ENCODE measurements at places on chromosomes 1 and 21. TPM values are rescaled to one million over a fixed set of nuclear protein-coding genes. Genes with fewer than 3 reads are reported as not detected.

DNA sequence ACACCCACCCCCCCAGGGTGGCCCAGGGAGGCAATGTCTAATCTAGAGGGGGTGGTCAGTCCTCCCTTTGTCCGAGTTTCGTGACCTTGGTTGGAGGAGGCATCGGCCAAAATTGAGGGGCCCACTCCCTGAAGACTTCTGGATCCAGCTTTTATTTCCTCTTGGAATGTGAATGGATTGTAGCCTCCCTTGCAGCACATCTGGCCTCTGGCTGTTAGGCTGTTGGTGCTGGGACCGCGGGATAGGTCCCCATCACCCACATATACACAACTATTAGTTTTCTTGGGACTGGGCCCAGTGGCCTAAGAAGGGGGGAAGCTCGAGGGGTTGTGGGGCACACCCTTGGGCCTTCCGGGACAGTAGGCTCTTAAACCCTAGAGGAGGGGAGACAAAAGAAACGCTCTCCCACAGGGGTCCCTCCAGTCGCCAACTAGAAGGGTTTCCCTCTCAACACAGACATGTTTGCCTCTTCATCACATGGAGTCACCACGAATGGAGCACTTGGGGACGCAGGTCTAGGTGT is 2.5 kb downstream of the LHX4 start:
- DNase-seq = no peak

- no peak for DNase-seq
These were observed 5.2 kb upstream of the SF3A3 start for GRCh38 chr1:37994886-37995566.

DNA sequence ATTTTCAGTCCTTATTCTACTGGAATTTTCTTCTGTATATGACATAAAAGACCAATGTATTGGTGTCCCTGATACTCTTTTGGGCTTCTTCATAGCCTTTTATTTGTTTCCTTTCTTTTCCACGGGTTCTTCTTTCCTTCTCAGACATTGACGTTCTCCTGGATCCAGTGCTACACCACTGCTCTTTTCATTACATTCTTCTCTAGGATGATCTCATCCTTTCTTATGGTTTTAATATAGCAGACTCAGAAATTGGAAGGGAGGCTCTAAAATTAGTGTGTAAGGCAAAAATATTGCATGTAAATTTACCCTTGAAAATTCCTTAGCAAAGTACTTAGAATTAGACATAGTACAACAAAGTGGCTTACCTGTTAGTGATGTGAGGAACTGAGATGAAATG is 65.3 kb downstream of the SELENOF start:
- no peak for DNase-seq

DNA sequence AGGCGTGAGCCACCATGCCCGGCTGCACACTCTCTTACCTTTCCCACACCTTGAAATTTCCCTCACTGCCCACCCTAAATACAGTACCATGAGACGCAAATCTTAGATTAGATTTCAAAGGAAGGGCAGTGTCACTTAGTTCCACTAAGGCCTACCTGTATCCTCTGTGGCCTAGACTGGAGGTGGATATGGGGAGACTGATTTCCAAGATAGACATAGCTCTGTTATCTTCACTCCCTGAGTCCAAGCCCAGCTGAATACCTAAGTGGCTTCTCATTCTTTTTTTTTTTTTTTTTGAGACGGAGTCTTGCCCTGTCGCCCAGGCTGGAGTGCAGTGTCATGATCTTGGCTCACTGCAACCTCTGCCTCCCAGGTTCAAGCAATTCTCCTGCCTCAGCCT is 89.0 kb downstream of the SLC16A1 start:
- no peak for DNase-seq

- DNase-seq = no peak
These were observed 137.4 kb downstream of the ADGRL4 start for GRCh38 chr1:78869136-78869535.

DNA sequence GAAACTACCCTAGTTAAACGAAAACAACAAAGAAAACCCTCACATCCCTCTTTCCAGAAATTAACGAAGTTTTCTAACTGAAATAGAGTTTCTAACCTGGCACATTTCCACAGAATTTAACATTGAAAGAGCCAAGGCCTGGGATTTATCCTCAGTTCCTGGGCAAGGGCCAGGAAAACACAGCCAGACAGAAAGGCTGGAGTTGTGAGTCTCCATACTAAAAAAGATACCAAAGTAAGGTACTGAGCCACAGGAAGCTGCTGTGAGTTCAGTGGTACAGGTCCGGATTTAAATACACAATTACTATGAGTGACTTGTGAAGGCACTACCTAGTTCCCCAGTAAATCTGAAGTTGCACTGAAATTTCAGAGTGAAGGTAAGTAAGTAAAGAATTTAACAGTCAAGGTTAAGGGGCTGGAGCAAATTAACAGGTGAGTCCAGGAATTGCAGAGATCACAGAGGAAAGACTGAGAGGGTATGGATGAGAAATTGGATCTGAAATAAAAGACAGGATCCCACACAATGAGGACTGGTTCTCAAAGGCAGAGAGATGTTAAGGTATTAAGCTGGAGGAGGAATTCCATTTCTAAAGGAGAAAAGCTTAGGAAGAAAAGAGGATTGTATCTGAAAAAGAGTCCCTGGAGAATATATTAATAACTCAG is 905 bp downstream of the LIX1L start:
- no peak for DNase-seq

GRCh38 chr1:163747855-163748254 is 426.1 kb downstream of the NUF2 start:
- no peak for DNase-seq

NBPF4 gene
- not detected for total RNA-seq

OLIG1 gene
- total RNA-seq = not detected

TBX15 gene
- total RNA-seq = 0.21 TPM
